Right lobe of liver (tissue), 6 donors: ENCODE measurements at places on chromosomes 7 and 10. TPM values are rescaled to one million over a fixed set of nuclear protein-coding genes. Genes with fewer than 3 reads are reported as not detected.

GRCh38 chr10:62492012-62492869 is 118.1 kb downstream of the ZNF365 start:
- no peak for DNase-seq

DNA sequence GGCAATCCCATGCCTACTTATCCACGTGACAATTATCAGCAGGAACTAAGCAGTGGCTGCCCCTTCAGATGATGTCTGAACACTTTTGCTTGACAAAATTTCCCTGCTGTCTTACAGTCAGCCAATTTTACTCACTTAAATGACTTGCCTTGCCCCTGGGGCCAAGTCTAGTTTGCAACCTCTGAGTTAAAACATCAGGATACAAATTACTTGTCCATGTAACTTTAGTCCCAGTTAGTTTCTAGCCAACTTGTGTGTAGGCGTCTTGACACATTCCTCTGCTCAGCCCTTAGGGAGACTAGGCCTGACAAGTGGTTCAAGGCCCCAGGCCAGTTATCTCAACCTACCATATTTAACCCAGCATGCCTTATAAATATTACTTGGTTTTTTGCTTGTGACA is 11.6 kb upstream of the TYSND1 start:
- no peak for DNase-seq

DNA sequence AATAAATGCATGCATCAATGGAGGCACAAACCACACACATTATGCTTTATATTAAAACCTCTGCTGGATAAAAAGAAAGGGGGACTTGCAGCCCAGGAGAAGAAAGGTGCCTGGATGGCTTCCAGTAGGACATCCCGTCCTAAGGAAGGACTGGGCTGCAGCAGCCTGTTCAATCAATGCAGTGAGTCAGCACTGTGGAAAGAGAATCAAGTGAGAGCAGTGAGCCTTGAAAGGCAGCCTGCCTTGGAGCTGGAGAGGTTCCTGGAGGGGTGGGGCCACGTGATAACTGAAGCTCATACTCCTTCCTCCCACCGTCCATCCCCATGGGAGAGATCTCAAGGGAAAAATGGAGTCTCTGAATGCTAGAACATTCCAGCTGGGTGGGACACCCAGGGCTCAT is 501.2 kb downstream of the ADRA2A start:
- DNase-seq, result no peak

The KLF6 gene
- total RNA-seq, result 49.2 TPM

- DNase-seq, result no peak
These were observed 36.0 kb downstream of the MALSU1 start for GRCh38 chr7:23335136-23335535.

DNA sequence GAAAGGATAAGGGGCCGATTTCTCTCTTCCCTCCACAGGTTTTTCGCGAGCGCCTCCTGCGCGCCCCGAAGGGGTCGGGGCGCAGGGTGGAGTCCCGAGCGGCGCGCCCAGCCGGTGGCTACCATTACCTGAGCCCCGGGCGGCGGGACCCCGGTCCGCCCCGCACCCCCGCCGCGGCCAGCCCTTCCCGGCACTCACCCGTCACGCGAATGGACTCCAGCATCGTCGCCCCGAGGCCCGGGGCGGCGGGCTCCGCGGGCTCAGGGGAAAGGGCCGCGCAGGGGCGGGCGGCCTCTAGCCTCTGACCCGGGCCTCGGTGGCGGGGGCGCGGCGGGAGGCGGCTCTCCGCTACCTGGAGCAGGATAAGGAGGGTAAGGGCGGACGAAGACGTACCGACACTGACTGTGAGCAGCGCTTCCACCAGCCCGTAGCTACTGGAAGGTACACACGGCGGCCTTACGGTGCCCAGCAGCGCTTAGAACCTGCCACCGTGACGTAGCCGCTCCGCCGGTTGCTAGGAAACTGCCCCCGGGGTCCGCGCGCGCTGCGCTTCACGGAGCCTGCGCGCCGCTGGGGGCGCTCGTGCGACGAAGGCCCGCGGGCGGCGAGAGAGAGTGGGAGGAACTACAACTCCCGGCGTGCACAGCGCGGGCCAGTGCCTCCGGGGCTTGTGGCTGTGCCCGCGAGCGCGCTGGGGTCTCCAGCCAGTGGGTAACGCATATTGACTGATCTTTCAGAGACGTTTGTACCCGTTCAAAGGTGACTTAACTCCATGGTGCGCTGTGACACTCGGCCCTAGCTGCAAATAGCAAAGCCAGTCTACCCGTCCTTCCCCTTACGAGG is 22.7 kb upstream of the ANLN start:
- peak; percentile 95 for DNase-seq

The TAC1 gene
- not detected for total RNA-seq

DNA sequence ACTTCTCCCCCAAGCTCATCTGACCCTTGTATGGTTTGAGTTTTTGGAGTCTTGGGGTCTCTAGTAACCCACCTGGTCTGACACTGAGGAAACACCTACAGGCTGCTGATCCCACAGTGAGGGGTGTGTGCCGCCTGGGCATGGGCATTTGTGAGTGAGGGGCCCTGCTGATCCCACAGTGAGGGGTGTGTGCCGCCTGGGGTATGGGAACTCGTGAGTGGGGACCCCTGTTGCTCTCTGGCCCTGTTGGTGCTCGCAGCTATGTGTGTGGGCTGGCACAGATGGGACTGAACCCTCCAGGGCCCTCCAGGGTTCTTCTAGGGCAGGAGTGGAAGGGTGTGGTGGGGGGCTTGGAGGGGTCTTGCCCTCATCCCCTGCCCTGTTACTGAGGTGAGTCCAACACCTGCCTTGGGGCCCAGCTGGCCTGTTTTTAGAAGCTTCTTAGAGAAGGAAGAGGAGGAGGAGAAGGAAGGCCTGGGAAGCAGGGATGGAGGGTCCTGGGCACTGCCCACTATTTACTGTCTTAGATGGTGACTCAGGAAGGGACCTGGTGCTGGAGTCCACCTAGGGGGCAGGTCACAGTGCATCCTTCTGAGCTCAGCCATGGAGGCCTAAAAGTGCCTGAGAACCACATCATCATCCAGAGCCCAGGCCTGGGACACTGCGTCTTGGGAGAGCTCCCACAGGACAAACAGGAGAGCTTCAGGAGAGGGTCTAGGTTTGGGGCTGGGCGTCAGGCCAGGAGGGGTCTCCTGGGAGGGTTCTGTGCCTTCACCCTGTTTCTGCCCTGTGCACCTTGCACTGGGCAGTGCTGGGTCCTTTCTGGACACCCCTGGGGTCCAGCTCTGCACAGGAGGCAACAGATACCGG is 36.2 kb upstream of the ZNF716 start:
- no peak for DNase-seq

GRCh38 chr7:90708841-90709317 is 112.8 kb downstream of the CDK14 start:
- DNase-seq, result no peak

The CCL24 gene
- not detected for total RNA-seq

GRCh38 chr10:36802490-36803153 is 322.8 kb upstream of the ANKRD30A start:
- no peak for DNase-seq

DNA sequence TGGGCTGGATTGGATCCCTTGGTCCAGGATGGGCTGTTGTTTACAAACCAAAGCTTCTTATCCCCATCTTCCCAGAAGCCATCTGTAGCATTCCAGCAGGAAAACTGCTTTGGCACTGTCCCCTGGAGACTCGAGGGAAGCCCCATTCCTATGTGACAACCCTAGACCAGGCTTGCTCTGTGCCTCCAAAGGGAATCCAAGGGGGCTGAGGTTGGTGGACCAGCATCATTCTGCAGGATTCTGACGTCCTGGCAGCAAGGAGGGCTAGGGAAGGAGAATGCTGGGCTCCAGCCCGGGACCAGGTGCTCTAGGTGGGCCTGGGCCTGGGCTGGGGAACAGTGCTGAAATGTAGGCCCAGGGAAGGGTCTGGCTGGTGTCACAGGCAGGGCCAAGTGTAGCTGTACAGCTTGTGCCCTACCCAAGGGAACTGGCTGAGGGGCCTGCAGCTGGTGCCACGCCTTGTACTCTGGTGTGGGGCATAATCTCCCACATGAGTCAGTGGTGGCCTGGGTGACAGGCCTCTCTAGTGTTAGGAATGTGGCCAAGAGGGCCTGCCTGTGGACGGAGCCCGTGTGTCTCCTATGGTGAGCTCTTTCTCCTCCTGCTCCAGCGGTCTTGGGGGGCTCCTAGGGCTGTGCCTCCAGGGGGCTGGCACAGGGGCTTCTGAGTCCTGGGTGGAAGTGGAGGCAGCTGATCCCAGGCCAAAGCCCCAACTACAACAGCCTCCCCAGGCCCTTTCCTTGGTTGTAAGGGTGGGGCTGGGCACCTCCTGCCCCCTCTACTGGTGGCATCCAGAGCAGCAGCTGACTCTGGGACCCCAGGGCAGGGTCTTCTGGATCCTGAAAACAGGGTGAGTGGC is 25.2 kb downstream of the TRIM8 start:
- DNase-seq, result no peak

- no peak for DNase-seq
These were observed 5.7 kb downstream of the PLCE1 start for GRCh38 chr10:93999401-93999851.

DNA sequence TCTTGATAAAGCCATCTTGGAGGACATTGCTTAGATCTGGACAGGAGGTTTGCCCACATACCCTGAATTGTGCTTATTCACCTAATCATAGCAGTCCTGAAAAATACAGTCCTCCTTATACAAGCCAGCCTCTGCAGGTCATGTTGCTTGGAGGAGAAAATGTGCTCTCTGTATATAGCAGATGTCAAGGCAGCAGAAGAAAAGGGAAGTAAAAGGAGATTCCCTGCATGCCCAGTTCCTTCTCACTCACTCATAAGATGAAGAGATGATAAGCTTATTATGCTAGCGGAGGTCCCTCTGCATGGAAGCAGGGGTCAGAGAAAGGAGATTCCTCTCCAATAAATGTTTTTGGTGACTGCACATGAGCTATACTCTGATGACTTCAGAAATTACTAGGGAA is 458.8 kb upstream of the ZMIZ1 start:
- no peak for DNase-seq

DNA sequence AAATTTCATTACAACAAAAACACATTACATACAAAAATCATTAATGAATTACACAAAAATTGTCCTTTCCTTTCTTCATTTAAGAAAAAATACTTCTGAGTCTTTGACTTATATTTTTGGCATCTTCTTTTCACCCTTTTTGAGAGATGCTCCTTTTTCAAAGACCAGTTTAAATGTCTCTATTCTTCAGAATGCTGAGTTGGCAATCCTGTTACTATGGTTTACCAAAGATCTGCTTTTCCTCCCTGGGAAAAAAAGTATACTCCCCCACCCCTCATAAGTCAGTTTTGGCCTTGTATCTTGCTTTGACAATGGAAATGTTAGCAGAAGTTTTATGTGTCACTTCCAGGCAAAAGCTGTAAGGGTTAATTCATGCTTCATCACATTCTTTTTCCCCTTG is 198.4 kb upstream of the GRM3 start:
- no peak for DNase-seq

The ASB10 gene
- total RNA-seq, result not detected

- DNase-seq, result no peak
These were observed 23.1 kb downstream of the PLPP4 start for GRCh38 chr10:120480065-120480600.

The IFIT1 gene
- 11.5 TPM for total RNA-seq

DNA sequence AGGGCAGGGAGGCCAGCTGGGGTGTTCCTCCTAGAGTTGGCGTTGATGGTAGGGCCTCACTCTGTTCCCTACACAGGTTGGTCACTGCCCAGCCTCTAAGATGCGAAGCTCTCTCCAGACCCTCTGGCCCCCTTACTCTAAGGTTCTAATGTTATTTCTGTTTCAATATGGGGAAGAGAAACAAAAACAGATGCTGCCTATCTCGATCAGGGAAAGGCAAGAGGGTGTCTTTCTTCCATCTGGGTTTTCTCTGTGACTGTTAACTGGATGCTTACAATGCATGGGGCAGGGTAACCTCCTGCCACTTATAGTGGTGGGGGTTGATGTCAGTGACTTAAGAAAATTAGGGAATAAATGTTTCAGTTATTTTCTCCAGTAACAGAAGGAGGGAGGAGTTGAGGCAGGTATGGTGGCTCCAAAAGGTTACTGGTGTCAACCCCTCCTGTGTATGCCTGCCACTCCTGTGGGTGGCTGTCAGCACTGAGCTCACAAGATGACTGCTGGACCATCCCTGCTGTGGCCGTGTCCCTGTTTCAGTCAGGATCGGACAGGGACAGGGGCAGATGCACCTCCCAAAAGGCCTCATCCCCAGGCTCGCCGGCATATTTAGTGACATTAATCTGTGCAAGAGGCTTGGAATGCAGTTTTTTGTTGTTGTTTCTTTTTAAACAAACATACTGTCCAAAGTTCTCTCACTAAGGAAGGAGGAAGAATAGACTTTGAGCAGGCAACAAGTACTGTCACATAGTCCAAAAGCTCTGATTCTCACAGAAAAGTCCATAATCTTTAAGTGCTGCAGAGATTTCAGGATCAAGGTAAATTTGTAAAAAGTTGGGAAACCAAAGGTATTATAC is 39.6 kb upstream of the SYPL1 start:
- DNase-seq, result no peak
